ENCODE measurements at places on chromosomes 6 and 20.

- DNase-seq: no peak
These were observed 148.3 kb upstream of the AFDN start for GRCh38 chr6:167678102-167679101.

- DNase-seq: no peak
These were observed 579.7 kb upstream of the ARID1B start for GRCh38 chr6:156197513-156197912.

GRCh38 chr6:139390447-139390846 is 16.0 kb upstream of the CITED2 start:
- DNase-seq: no peak

GRCh38 chr6:155366325-155366724 is 52.0 kb upstream of the TFB1M start:
- DNase-seq: no peak

DNA sequence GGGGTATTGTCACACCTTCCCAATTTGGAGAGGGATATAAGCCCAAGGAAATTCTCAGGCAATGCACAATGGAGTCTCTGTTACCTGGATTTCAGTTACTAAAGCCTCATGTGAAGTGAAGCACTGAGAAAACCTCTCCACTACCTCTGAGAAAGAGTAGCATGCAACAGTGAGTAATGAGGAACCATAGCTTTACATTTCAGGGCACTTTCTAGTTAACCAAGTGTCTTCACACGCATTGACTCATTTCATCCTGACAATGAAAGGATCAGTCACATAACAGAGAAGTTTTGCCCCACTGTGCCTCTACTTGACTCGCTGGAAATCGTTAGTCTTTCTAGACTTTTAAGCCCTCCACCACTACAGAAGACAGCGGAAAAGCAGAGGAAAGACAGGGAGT is 86.2 kb upstream of the ARID1B start:
- DNase-seq: no peak

GRCh38 chr6:35376281-35376680 is 33.9 kb downstream of the PPARD start:
- no peak for DNase-seq

- DNase-seq: no peak
These were observed 269.6 kb downstream of the KHDC1L start for GRCh38 chr6:72955666-72956065.

GRCh38 chr6:169839029-169839481 is 87.6 kb downstream of the ERMARD start:
- DNase-seq: no peak

DNA sequence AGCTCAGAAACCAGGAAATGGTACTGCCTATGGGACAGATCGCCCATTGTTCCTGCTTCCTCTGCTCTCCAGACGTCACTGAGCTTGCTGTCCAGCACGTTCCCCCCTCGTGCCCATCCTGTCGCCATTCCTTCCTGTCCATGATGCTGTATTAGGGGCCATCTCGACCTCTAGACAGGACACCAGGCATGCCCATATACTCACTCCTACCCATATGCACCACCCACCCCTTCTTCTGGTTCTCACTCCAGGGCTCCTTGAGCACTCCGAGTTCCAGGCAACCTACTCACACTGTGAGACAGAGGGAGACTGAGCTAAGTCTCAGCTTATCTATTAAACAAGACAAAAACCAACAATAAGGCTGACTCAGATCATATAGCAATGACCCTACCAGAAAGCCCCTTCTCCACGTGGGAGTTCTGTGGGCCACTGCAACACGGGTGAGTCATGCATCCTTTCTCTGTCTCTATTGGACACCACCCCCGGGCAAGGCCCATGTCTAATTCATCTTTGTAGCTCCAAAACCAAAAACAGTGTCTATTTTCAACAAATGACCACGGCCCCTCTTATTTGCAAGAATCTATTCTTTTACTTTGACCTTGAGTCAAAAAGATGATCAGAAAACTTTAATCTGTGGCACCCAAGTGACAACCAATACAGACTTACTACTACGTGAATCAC is 65.7 kb downstream of the PSMG4 start:
- DNase-seq: no peak

- no peak for DNase-seq
These were observed 6.1 kb upstream of the SIRPD start for GRCh38 chr20:1563598-1563997.

DNA sequence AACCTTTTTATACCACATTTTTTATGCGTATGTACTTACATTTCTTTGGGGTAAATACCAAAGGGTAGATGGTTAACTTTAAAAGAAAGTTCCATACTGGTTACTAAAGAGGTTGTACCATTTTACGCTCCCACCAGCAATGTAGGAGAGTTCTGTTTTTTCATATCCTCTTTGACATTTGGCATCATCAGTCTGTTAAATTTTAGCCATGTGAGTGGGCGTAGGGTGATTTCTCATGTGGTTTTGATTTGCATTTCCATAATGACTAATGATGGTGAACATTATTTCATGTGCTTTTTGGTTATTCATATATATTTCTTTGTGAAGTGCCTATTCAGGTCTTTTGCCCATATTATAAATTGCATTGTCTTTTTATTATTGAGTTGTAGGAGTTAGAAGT is 194.2 kb downstream of the PRL start:
- no peak for DNase-seq

DNA sequence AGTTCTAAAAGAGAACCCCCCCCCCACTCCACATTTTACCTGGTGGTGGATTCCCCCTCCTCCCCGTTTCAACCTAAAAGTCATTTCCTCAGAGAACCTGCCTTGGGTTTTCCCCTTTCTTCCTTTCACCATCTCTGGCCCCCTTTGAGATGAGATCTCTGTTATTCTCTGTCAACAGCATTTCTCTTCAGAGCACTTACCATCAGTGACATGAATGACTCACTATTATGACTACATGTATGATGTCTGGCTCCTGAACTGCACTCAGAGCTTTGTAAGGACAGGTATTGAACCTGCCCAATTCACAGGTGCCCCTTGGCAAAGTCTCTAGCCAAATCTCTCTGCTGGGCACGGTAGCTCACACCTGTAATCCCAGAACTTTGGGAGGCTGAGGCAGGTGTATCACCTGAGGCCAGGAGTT is 61.4 kb upstream of the JARID2 start:
- DNase-seq: peak; percentile 3

GRCh38 chr6:10297832-10298231 is 117.0 kb downstream of the TFAP2A start:
- DNase-seq: no peak

DNA sequence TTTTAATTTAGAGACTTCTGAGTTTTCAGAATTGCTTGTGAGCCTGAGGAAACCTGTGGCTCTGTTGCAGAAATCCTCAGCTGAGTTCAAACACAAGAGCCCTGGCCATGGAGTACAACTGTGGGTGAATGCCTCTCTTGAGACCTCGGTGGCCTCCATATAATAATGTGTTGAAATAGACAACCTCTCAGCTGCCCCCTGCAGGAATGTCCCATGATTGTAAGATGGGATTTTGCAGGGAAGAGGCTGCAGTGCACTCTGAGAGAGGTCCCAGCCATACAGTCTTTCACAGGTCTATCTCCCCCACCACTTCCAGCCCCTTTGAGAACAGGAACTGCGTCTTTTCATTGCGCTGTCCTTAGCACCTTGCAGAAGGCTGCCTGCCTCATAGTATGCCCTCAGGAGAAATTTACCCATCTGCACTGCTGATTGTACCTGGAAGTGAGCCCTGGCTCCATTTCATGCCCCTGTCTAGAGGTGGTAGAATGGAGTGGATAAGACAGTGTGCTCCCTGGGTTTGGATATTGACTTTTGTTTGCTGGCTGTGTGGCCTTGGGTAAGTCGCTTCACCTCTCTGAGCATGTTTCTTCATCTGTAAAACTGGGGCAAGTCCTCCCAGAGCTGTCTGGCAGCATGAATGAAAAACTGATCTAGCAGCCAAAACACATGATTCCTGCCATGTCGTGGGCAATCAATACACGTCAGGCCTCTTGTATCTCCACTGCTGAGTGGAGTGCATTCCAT is 16.8 kb upstream of the CDH22 start:
- no peak for DNase-seq

DNA sequence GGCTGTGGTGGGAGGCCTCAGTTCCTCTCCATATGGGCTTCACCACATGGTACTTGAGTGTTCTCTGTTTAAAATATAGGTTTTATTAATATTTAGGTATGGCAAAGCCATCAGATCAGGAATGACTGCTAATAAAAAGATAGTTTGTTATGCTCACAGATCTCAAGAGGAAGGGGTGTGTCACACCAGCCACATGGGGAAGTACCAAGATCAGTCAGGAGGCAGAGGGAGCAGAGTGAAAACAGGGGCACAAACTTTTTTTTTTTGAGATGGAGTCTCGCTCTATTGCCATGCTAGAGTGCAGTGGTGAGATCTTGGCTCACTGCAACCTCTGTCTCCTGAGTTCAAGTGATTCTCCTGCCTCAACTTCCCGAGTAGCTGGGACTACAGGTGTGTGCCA is 92.1 kb upstream of the GCM1 start:
- no peak for DNase-seq
